ENCODE measurements at places on chromosomes 16 and 17.

GRCh38 chr17:13268791-13269595 is 251.2 kb upstream of the ELAC2 start:
- no peak for DNase-seq

GRCh38 chr17:6994666-6995256 is 1.1 kb upstream of the ALOX12 start:
- DNase-seq: no peak

DNA sequence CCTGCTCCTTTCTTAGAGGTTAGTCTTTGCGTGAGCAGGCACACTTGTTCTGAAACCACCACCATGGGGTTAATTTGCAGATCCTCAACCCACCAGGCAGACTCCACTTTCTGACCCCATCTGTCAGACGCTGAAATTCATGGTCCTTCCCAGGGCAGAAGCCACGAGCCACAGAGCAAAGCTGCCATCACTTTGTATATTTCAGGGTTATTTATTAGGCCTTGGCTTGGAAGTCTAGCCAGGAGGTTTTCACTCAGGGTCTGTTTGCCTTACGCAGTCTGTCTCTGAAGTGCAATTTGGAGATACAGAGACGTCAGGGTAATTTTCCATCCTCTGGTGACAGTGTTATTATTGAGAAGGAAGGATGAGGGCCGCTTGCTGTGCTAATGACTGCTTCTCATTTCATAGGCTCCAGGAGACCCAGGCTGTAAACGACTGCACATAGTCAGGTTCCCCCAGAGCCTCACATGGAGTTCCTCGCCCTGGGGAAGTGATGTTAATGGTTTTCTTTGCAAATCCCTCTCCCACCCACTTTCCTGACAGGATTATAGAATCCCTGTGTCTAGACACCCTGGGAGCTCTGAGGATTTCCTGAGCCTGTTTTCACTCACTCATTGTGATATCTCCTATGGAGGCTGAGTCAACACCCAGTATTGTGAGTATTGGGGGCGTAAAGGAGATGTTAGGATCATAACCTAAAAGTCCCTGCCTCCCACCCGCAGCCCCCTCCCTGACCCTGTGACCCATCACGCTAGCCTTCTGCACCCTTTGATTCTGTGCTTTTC is 269.0 kb downstream of the ABCC12 start:
- DNase-seq: no peak

- no peak for DNase-seq
Measured at GRCh38 chr16:82231008-82231787, 61.2 kb upstream of the MPHOSPH6 start.

Data from stimulated activated CD8-positive, alpha-beta memory T cell treated with anti-CD3 and anti-CD28 coated beads, Interleukin-2, amount 100 ng/mL, for 1 hour (primary cell).